ENCODE measurements at places on chromosomes 2 and 18. TPM values are rescaled to one million over a fixed set of nuclear protein-coding genes. Genes with fewer than 3 reads are reported as not detected.

The RTP5 gene
- polyA plus RNA-seq = not detected

The TBC1D8 gene
- 29.3 TPM for polyA plus RNA-seq

- no peak for DNase-seq
Observed at GRCh38 chr2:217988840-217989204, 14.0 kb downstream of the TNS1 start.

DNA sequence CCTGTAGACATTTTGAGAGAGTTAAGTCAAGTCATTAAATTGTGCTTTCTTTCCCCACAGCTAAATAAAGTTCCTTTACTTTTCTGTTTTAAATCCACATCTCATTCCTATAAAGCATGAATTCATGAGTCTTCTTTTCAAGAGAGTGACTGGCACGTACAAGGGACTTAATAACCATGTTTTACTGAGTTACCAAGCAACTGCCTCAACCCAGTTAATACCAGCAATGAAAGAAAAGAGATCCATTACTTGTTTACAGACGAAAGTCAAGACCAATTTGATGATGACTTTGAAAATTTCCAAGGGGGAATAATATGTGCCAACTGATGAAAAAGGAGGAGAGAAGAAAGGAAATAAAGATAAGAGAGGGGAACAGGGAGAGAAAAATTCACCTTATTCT, 1082.5 kb upstream of the GYPC start:
- no peak for DNase-seq

- DNase-seq = no peak
Observed at GRCh38 chr2:46299365-46300263, 2.4 kb downstream of the EPAS1 start.

DNA sequence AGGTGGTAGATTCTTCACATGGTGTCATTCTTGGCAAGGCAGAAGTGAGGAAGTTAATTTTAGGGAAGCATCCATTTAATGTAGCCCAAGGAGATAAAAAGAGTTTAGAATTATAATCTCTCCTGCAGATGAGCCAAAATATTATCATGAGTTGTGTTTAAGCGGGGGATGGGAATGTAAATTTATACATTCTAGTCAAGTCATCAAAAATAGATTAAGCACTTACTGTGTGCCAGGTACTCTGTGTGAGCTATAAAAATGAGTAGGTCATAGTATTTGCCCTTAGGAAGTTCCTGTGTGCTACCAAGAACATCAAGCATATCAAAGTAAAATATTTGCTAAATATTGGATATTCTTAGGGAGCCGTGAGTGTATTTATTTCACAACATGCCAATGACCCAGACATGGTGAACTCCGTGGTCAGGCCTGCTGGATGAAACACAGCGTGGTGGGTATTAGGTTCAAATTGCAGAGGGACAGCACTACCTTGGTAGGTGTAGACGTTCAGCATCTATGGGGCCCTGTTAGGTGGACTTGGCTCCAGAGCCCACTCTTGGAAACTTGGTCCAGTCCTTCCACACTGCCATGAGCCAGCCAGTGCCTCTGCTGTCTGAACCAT, 37.4 kb downstream of the MEIS1 start:
- no peak for DNase-seq

GRCh38 chr2:128454980-128455720, 136.5 kb upstream of the HS6ST1 start:
- no peak for DNase-seq

GRCh38 chr18:10072671-10073175, 158.9 kb downstream of the VAPA start:
- DNase-seq = no peak
